ENCODE measurements at places on chromosomes 3 and 15. TPM values are rescaled to one million over a fixed set of nuclear protein-coding genes. Genes with fewer than 3 reads are reported as not detected.
A peak's percentile ranks its signal among the peaks of the same experiment; 100 is the strongest.

Gene TM4SF18
- total RNA-seq, result 0.40 TPM

GRCh38 chr3:122941228-122942206 is 86.0 kb downstream of the SEMA5B start:
- DNase-seq, result no peak

DNA sequence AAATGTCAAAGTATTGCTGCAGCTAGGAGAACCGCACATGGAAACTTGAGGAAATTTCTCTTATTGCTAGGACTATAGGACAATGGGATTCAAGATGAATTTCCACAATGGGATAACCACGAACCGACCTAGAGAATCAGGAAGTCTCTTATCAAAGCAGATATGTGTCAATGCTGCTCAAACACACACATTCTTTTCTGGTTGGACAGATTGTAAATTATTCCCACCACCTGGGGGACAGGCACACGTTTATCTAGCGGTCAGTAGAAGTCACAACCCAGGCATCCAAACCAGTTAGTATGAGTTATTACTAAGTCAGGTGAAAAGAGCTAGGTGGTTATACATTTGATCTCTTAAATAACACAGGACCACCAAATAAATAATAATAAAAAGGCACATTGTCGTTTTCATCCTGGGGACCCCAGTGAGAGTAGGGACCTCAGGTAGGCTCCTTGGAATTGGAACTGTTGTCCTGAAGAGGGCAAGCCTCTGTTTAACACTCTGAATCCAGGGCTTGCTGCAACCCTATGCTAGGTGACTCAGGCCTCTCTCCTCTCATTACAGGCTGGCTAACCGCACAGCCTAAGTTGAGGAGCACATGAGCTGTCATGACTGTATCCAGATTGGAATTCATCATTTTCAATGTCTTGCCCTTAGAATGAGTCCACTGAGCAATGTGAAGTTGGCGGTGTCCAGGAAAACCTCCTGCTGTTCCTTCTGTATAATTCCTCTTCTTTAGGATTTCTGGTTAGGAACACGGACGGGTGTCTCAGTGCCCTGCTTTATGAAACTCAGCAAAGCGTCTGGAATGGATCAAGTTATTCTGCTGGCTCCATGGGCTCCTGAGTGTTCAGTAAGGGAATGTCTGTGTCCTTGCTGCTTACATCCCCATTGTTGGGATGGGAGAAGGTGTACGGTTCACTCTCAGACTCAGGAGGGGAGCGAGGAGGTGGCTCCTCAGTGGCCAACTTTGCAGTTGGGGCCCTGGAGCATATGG is 59.0 kb downstream of the CLEC3B start:
- peak; percentile 70 for DNase-seq

GRCh38 chr15:41115652-41116115 is 396 bp downstream of the INO80 start:
- DNase-seq, result peak; percentile 53

DNA sequence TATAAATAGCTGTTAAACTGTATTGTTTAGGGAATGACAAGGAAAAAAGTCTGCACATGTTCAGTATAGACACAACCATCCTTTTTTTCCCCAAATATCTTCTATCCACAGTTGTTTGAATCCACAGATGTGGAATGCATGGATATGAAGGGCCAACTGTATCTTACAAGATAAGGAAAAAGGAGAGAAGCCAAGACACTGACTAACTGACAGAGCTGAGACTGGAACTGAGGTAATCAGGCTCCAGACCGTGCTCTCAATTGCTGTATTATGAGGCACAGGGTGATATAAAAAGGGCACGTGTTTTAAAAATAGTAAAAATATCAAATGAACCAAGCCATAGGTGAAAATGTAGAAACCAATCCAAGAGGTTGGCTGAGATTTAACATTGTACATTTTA is 49.0 kb downstream of the DHX36 start:
- DNase-seq, result no peak

DNA sequence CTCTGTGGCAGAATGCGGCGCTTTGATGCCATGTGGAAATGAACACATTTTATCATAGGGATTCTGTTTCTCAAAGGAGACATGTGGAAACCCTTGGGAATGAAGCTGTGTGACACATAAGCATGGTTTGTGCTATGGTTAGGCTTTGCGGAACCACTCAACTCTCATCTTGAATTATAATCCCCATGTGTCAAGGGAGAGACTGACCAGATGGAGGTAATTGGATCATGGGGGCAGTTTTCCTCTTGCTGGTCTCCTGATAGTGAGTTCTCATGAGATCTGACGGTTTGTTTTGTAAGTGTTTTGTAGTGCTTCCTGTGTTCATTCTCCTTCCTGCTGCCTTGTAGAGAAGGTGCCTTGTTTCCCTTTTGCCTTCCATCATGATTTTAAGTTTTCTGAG is 1109.2 kb upstream of the ALCAM start:
- DNase-seq, result no peak

GRCh38 chr15:34760909-34761308 is 6.1 kb upstream of the GJD2 start:
- no peak for DNase-seq

DNA sequence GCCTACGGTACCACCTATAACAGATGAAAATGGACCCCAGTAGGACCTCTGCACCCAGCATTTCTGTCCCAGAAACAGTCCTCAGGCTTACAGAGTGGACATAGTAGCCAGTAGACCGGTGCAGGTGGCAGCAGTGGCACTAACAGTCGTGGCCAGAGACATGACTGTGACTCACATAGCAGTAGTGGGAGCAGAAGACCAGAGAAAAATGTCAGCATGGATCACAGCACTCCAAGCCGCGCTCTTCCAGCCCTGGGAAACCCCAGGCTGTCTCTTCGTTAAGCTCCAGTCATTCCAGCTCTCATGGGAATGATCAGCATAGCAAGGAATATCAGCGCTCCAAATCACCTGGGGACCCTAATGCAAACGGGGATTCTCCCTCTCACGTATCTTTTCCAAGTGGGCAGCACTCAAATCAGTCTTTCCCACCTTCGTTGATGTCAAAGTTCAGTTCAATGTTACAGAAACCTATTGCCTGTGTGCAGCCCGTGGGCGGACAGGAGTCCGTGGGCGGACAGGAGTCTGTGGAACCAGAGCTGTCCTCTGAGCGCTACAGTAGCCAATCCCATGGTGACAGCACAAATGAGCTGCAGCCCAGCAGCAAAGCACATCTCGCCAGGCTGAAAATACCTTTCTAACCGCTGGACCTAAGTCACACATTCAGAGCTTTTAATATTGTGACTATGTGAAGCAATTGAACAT is 10.5 kb downstream of the BFSP2 start:
- no peak for DNase-seq
